ENCODE measurements at places on chromosomes 6 and 20.
A peak's percentile ranks its signal among the peaks of the same experiment; 100 is the strongest.

- DNase-seq: no peak
These were observed 76.0 kb downstream of the MAN1A1 start for GRCh38 chr6:119273272-119274196.

GRCh38 chr20:17158701-17159100 lies 68.1 kb upstream of the PCSK2 start:
- DNase-seq: no peak

- DNase-seq: no peak
These were observed 23.9 kb upstream of the YWHAB start for GRCh38 chr20:44861531-44862006.

DNA sequence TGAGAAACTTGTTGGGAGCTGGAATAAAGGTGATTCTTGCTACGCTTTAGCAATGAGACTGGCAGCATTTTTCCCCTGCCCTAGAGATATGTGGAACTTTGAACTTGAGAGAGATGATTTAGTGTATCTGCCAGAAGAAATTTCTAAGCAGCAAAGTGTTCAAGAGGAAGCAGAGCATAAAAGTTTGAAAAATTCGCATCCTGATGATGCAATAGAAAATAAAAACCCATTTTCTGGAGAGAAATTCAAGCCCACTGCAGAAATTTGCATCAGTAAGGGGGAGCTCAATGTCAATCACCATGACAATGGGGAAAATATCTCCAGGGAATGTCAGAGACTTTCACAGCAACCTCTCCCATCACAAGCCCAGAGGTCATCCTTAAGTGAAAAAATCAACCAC lies 35.3 kb downstream of the MICA start:
- no peak for DNase-seq

- no peak for DNase-seq
These were observed 610.5 kb downstream of the HTR1B start for GRCh38 chr6:76852776-76853175.

GRCh38 chr6:30700340-30700739 lies 9.6 kb upstream of the NRM start:
- no peak for DNase-seq

DNA sequence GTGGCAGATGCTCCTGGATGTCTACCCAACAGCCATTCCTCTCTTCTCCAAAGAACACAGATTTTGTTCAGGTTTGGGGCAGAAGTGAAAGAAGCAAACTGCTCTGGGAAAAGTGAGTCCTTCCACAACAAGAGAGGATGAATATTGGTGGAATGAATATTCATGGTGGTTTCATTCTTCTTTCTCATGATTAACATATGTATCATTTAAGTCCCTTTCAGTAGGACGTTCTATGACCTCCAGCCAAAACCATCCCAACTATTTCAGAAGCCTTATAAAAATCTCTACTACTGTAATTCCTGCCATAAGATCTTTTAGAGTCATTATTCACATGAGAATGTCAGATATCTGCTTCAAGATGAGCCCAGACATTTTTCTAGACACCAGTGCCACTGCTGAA lies 44.4 kb downstream of the MDN1 start:
- DNase-seq: no peak

- no peak for DNase-seq
These were observed 54.4 kb downstream of the KDM1B start for GRCh38 chr6:18209539-18210197.

DNA sequence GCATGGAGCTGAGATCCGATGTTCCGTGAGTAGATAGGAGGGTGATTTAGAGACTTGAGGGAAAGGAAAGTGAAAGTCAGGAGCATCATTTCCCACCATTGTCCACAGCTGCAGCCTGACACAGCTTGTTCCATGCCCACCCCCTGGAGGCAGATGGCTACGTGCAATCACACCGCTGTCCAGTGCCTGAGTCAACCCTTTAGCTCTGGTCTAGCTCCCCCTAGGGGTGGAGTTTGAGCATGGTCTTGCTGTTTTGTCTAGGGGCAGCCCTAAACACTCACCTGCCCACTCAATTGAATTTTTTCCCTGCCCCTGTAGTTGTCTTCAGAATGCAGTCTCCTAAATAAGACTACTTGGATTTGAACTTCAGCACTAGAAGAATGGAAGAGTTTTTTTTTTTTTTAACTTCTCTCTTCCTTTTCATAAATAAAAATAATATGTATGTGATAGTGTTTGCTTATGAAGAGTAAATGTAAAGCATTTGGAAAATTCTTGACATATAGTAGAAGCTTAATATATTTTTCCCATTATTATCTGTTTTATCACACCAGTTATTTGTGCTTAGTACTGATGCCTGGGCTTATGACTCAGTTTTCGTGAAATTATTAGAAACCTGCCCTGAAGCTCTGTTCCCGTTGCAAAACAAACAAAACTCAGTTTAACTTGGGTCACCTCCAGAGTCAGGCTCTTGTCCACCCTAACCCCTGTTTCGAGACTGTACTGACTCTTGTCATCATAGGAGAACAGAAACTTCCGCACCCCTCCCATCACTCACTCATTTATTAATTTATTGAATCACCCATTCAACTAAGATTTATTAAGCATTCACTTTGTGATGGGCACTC lies 814.8 kb downstream of the MAFB start:
- no peak for DNase-seq

- DNase-seq: no peak
These were observed 189.1 kb downstream of the PHF3 start for GRCh38 chr6:63824722-63825121.

DNA sequence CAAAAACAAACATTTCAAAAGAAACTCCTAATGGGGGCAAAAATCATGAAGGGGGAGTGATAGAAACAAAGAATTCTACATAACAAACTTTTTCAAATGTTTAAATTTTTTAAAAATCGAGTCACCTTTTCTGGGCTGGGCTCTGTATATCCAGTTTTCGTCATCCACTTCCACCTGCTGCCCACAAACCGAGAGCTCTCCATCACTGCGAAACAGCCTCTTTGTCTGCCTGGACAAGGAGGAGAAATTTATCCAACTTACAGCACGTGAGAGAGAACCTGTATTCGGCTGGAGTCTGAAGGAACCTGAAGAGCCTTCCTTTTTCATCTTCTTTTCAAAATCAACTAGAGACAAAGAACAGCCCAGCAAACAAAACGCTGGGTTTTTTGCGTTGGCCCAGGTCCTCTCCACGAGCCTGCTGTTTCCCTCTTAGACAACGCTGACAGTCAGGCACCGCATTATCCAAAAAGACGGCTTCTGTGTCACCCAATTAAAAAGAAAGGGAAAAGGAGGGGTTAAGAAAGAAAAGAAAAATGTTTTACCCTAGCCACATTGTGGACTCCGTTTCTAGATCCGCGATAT lies 72.4 kb upstream of the NHSL1 start:
- DNase-seq: no peak

DNA sequence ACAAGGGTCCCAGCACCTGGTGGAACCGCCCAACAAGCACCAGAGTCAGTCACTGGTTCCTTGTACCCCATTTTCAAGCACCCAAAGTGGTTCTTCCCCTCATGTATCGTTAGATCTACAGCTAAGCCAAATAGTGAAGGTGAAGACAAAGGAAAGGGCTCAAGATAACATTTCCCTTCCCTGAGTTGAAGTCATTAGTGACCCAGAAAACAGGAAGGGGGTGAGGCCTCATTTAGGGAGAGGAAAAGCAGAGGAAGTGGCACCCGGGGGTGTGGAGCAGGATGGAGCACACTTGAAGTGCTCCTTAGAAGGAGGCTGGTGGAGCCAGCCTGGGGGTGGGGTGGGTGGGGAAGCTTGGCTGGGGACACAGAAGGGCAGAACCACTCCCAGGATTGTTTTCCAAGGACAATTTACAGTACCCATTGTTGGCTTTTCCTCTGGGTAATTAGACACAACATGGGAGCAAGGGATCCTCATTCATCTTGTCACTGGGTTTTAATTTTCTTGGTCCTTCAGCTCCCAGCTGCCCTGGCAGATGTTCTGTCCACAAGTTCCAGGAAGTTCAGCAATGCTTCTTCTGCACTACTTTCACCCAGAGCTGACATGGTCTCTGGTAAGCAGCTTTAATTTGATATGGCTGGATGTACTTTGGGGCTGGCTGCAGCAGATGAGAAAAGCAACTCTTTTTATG lies 73.3 kb upstream of the CD93 start:
- DNase-seq: peak; percentile 2

GRCh38 chr6:164926686-164927085 lies 382.7 kb downstream of the C6orf118 start:
- no peak for DNase-seq

DNA sequence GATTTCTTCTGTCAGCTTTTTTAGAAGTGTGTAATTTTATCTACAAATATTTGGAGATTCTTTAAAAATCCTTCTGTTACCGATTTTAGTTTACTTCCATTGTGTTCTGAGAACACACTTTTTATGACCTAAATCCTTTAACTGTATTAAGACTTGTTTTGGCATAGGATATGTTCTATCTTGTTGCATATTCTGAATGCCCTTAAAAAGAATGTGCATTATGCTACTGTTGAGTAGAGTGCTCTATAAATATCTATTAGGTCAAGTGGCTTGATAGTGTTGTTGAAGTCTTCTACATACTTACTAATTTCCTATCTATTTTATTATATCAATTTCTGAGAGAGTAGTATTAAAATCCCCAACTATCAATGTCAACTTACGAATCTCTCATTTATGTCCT lies 502.2 kb downstream of the MAFB start:
- DNase-seq: no peak

DNA sequence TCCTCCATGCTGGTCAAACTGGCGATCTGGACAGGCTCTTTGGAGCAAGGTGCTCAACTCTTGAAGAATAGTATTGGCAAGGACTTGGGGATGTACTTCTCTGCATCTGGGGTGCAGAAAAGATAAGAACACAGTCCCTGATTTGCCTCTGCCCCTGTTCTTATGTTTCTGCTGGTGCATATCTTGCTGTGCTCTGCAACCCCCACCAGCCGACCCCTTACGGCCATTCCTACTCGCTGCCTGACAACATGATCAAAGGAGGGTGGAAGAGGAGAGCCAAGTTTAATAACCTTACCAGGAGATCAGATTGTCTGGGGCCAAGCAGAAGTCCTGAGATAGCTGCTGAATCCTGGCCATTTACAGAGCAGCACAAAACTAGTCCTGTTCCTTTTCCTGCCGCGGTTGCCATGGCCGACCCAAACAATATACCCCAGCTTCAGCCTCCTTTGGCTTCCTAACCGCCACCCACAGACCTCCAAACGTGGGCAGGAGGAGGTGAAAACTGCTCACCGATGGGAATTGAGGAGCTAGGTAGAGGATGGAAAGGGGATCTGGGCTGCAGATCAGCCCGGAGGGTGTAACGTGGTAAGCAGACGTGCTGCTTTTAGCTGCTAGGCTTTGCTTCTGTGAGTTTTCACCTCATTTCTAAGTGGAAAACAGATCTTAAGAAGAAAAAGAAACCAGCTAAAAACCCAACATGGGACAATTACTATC lies 60.9 kb downstream of the ATXN1 start:
- DNase-seq: no peak

Measured in NCI-H2081 treated with DMSO at 0.1 percent for 48 hours (cell line).